ENCODE measurements at places on chromosomes 6 and 20.

- no peak for DNase-seq
Measured at GRCh38 chr20:35373661-35374060, 38.1 kb downstream of the UQCC1 start.

DNA sequence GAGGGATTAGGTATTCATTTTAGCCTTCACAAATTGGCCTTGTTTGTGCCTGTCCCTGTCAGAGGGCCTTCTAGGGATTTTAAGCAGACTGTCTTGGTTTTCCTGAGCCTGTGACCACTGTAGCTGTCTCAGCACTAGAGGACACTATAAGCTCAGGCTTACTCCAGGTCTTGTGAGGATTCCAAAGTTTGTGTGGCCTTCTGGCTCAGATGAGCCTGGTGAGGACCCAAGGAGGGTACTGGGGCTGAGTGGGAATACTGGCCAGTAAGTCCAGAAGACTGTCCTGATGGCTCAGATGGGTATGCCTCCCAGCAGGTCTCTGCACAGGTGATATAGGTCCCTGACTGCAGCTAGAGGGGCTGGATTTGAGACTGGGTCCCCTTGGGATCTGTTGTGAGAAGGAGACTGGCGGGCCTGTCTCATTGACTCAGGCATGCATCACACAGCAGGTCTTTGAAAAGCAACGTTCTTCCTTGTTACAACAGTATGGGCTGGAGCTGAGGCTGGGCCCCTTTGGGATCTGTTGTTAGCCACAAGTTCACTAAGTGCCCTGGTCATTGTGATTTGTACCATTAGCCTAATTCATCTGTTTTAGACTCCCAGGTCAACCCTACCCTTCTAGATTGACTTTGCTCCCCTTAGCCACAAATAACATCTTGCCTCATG, 26.3 kb upstream of the TFB1M start:
- DNase-seq = no peak

- DNase-seq = no peak
Measured at GRCh38 chr20:5078399-5078958, 41.3 kb downstream of the PCNA start.

- no peak for DNase-seq
Measured at GRCh38 chr6:184161-184700, 108.1 kb upstream of the DUSP22 start.

DNA sequence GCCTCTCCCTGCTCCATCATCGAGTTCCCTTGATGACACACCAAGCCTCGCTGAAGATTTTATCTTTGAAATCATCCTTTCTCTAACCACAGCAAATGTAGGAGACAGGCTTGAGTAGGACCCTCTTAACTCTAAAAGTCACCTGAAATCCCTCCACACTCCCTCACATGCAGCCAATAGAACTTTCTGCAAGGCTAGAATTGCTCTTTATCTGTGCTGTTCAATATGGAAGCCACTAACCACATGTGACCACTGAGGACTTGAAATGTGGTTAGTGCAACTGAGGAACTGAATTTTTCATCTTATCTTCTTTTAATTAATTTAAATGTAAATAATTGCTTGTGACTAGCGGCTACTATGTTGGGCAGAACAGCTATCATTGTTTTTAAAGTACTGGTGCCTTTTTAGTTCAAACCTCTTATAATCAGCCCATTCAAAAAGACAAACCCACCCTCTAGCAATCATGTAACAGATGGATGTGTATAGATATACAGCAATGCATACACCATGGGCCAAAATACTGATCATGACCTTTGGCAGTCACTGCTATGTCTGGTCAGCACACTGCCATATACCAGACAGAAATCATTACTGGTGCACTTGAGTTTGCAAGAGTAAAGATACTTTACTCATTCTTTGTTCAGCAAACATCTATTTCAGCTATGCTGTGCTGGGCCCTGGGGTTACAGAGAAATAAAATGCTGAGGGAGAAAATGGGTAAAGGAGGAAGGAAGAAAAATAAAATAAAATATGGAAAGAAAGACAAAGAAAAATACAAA, 50.0 kb downstream of the GFOD1 start:
- no peak for DNase-seq

- no peak for DNase-seq
Measured at GRCh38 chr6:1055015-1055921, 256.6 kb upstream of the FOXQ1 start.

- no peak for DNase-seq
Measured at GRCh38 chr6:32436995-32437836, 2.5 kb upstream of the HLA-DRA start.

- no peak for DNase-seq
Measured at GRCh38 chr20:49268600-49269365, 9.1 kb downstream of the ZNFX1 start.

- no peak for DNase-seq
Measured at GRCh38 chr20:32448306-32449056, 90.3 kb downstream of the ASXL1 start.

- DNase-seq = no peak
Measured at GRCh38 chr6:150722614-150723344, 123.1 kb downstream of the PLEKHG1 start.

DNA sequence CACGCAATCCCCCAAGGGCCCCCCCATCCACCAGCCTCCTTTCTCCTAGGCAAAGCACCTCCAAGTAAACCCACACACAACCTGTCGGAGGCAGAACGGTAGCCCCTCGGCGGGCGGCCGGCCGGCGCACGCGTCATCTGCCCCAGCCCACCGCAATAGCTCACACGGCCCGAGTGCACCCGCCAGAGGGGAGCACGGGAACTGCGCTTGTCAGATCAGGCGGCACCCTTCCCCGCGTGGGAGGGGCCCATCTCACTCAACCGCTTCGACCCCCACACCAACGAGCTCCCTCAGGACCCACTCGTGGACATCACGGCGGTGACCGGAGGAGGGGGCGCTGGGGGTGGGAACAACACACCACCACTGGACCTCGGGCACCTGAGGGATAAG, 767.9 kb upstream of the DEFB115 start:
- DNase-seq = no peak

DNA sequence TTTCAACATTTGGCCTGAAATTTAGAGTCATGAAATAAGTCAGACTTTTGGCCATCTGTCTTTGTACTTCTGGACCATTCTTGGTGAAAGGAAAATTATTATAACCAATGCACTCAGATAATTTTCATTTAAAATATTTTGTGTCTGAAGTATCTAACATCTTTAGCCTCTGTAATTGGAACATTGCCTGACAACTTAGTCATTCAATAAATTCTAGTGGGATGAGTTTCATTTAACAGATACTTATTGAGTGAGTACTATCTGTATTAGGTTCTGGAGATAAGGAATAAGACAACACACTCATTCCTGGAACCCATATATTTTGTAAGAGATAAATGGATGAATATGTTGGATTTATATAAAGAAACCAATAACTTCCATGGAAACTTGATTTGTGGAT, 536.0 kb downstream of the BCKDHB start:
- DNase-seq = no peak
